Kasumi-1 (cell line): ENCODE measurements at places on chromosomes 13 and 19.

- DNase-seq: no peak
Measured at GRCh38 chr13:30685987-30686386, 49.4 kb upstream of the ALOX5AP start.

- DNase-seq: peak; percentile 0
Measured at GRCh38 chr13:27830010-27830409, 37.7 kb downstream of the GSX1 start.

- no peak for DNase-seq
Measured at GRCh38 chr19:55493052-55493644, 4.9 kb downstream of the SSC5D start.

DNA sequence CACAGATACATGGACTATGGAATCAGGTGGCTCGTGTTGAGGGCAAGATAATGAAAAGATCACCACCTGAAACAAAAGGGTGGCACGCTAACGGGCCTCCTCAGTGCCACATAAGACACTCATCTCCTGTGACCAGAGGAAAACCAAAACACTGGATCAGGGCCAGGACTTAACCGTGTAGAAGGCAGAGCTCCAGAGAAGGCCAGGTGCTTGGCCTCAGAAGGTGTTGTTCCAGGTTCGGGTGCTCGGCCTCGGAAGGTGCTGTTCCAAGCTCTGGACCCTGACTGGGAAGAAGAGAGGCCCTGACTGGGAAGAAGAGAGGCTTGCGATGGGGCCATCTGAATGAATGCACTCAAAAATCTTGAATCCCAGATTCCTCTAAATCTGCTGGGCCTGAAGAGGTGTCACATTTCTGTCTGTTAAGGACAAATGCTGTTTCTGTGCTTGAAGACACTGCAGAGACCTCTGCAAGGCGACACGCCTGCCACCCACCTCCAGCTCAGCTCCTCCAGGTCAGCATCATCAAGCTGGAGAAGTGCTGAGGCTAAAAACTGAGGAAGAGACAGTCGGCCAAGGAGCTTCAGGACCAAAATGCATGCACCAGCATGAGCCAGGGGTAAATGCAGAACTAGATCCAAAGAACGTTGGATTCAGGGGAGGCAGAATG is 2.7 kb upstream of the RASA3 start:
- DNase-seq: no peak

DNA sequence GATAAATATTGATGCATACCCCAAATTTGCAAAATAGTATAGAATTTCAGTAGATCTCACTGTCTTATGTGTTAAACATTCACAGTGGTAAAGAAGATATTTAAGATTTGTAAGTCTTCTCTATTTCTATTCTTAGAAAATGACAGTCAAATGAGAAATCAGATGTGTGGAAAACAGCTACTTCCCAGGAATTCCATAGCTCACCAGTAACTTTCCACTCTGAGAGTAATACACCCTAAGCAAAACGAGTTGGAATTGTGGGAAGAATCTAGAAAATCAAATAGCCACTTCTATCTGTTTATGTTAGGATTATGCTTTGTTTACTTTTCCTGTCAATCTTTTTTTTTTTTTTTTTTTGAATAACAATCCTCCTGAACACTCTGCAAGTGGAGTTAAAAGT is 69.1 kb downstream of the FLT1 start:
- DNase-seq: no peak

DNA sequence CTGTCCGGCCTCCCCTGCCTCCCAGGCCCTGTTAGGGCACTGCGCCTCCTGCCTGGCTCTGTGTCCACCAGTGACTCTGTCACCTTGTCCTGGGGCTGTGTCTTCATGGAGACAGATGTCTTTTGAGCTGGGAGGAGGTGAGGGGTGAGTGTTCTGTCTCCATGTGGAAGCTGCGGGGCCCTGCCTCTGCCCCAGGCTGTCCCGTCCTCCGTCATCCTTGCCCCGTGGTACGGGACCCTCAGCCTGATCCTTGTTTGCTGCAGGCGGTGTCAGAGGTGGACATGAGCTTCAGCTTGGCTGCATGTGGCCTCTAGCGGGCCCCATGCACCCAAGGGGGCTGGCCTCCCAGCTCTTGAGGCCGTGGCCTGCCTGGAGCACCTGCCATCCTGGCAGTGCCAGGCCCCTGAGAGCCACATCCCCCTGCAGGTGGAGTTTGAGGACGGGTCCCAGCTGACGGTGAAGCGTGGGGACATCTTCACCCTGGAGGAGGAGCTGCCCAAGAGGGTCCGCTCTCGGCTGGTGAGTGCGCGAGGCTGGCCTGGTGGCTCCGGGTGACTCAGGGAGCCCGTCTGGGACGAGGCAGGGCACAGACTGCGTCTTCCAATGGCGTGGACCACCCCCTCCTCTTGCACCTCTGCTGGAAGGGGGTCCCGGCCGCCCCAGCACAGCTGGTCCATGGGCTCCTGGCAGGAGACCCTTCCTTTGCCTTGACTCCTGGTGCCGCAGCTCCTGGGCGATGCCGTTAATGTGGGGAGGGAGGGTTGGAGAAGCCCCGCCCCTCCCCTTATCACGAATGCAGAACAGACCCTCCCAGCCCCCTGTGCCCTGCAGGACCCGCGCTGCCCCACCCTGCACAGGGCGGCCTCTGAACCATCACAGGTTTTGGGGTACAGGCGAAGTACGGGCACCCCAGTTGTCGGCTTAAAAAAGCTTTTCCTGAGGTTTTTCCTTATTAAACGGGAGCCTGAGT is 181.3 kb downstream of the KDM4B start:
- no peak for DNase-seq

GRCh38 chr19:50046649-50047503 is 21.1 kb downstream of the ZNF473 start:
- peak; percentile 68 for DNase-seq

DNA sequence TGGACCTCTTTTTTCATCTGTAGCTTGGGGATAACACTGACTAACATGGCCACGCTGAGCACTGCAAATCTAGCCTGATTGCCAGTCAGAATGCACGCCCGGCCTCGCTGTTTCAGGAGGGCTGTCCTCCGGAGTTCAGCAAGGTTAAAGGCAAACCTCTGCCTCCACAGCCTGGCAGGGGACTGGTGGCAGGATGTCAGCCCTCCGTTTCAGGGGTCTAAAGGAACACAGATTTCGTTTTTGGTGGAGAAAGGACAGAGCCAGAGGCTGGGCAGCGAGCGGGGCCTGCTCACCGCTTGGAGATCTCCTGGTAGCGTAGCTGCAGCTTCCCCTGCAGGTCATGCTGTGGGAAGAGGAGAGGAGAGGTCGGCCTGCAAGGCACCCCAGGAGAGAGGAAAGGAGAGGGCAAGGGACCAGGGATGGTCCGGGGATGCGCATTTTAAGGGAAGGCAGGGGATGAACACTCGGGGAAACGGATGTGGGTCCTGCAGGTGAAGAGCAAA is 560 bp downstream of the NDUFA7 start:
- DNase-seq: no peak
